Mammary epithelial cell (primary cell): ENCODE measurements at places on chromosomes 3 and 15. TPM values are rescaled to one million over a fixed set of nuclear protein-coding genes. Genes with fewer than 3 reads are reported as not detected.

ALPK3 gene
- polyA plus RNA-seq, result 0.09 TPM

DNA sequence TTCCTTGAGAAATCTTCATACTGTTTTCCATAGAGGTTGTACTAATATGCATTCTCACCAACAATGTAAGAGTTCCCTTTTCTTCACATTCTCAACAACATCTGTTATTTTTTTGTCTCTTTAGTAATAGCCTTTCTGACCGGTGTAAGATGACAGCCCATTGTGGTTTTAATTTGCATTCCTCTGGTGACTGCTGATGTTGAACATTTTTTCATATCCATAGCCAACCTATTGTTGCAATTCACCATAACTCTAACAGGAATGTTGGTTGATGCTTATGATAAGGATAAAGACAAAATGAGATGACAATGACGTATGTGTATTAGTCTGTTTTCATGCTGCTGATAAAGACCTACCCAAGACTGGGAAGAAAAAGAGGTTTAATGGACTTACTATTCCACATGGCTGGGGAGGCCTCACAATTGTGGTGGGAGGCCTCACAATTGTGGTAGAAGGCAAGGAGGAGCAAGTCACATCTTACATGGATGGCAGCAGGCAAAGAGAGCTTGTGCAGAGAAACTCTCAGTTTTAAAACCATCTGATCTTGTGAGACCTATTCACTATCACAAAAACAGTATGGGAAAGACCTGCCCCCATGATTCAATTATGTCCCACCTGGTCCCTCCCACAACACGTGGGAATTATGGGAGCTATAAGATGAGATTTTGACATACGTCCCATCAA, 37.6 kb upstream of the RHCG start:
- DNase-seq, result peak; percentile 74

SYNPR gene
- polyA plus RNA-seq, result not detected

ZNF609 gene
- 13.3 TPM for polyA plus RNA-seq

DNA sequence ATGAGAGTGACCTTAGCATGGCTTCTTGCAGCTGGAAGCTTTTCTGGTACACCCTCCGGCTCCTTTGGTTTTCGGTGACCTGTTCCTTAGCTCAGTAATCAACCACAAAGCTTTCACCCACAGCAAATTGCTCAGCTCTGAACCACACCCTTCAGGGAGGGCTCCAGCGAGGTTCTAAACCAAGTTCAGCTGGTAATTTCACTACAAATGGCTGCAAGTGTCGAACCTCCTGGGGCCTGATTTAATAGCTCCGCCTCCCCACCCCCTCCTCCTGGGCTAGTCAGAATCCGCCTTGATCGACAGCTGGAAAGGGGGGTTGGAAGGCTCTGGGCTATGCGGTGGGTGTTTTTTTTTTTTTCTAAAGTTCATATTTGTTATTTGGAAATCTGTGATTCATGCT, 150.9 kb upstream of the MCTP2 start:
- DNase-seq, result peak; percentile 91

DNA sequence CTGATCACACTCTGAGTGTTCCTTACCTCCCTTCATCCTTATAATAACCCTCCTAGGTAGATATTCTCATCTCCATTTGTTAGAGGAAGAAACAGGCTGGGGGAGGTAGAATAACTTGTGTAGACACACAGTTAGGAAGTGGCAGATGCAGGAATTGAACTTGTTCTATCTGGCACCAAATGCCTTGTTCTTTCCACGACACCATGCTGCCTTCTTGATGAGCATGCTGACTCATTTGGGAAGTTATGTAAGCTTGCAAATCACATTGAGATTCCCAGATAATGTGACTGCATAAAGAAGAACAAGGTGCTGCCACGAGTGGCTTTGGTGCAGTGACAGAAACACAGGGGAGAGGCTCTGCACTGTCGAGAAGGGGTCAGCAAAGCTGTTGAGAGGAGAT, 27.5 kb upstream of the NDUFB4 start:
- DNase-seq, result peak; percentile 9

- no peak for DNase-seq
Measured at GRCh38 chr3:36803091-36803791, 38.9 kb upstream of the DCLK3 start.

- DNase-seq, result no peak
Measured at GRCh38 chr3:144175644-144176425, 204.2 kb downstream of the DIPK2A start.

PLCB2 gene
- polyA plus RNA-seq, result 0.97 TPM
